Renal pelvis (tissue), 12 donors: ENCODE measurements at places on chromosomes 6 and 20. TPM values are rescaled to one million over a fixed set of nuclear protein-coding genes. Genes with fewer than 3 reads are reported as not detected.

DNA sequence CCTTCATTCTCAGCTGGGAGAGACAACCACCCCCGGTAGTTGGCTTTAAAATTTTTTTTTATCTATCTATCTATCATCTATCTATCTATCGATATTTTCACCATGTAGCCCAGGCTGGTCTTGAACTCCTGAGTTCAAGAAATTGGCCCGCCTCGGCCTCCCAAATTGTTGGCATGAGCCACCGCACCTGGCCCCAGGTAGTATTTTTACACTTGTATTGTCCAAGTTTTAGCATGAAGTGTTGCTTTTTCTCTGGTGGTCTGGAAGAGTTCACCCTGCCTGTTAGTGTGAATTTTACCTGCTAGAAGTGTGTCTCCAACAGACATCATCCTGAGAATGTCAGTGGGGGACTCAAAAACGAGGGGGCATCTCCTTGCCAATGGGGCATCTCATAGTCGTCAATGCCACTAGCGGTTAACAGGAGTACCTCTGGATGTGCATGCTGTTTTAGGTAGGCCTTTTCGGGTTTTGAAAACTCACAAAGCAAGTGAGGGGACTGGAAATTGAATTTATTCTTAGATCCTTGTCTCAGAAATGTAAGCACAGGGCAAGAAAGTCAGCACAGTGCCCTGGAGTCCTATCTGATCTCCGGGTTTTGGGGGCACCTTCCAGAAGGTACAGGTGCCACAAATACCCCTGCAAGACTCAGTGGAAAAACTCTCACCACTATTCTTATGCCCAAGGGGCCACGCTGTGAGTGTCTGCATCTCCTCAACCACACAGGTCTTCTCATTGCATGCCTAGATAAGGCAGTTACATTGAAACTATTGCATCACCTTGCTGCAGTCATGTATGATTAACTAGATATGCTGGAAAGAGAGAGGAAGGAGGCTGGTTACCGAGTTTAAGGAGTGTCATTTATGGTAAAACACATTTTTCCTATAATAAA lies 37.1 kb downstream of the TNFAIP3 start:
- DNase-seq = no peak

- DNase-seq = no peak
These were observed 503.2 kb downstream of the CDKAL1 start for GRCh38 chr6:21037453-21037852.

DNA sequence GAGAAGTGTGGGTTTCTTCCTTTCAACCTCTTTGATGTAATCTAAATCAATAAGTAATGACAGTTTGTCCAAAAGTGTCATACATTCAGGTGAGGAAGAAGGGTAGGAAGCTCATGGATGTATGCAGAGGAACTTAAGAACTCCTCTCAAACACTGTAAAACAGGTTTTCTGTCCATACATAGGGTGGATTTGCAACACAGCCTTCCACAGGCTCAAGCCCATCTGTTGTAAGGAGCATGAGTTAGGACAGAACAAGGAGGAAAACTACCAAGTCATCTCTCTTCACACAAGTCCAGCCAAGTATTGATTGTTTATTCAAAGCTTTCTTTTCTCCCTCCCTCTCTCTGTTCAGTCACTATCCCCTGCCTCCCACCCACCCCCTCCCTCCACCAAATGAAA lies 49.0 kb upstream of the CDYL start:
- no peak for DNase-seq

GRCh38 chr6:135182071-135183001 lies 1.2 kb downstream of the MYB start:
- DNase-seq = peak; percentile 8

- DNase-seq = no peak
These were observed 65.6 kb upstream of the RREB1 start for GRCh38 chr6:7042056-7042653.

DNA sequence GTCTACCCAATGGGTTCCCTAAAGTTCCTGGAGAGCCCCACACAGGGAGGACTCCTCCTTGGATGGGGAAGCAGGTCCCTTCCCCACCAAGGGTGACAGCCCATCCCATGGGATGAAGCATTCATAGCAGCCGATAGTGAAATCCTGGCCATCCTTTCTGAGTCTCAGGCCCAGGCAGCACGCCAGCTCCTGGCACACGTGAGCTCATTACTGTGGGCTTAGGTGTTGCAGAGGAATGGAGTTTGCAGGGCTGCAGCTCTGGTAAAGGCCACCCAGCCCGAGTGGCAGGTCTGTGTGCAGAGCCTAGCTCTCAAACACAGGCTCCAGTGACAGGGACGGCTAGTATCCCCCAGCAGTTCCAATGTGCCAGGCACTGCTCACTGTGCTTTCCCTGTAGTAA lies 31.0 kb downstream of the SIRPA start:
- no peak for DNase-seq

TCF21 gene
- polyA plus RNA-seq = 237 TPM

KIAA0408 gene
- 3.1 TPM for polyA plus RNA-seq
